ENCODE measurements at places on chromosomes 7 and 10. TPM values are rescaled to one million over a fixed set of nuclear protein-coding genes. Genes with fewer than 3 reads are reported as not detected.

DNA sequence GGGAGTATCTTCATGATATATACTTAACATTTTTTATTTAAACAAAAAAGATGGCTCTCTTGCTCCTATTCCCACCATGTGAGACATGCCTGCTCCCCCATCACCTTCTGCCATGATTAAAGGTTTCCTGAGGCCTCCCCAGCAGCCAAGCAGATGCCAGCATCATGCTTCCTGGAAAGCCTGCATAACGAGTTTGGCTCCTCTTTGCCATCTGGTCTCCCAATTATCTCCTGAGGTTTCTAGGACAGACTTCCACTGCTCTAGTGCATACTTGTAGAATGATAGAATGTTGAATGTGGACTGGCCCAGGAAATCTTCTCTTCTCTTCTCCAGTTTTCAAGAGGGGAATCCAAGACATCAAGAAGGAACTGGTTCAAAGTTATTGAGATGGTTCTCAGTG, 45.9 kb upstream of the ELAPOR2 start:
- DNase-seq = no peak

DNA sequence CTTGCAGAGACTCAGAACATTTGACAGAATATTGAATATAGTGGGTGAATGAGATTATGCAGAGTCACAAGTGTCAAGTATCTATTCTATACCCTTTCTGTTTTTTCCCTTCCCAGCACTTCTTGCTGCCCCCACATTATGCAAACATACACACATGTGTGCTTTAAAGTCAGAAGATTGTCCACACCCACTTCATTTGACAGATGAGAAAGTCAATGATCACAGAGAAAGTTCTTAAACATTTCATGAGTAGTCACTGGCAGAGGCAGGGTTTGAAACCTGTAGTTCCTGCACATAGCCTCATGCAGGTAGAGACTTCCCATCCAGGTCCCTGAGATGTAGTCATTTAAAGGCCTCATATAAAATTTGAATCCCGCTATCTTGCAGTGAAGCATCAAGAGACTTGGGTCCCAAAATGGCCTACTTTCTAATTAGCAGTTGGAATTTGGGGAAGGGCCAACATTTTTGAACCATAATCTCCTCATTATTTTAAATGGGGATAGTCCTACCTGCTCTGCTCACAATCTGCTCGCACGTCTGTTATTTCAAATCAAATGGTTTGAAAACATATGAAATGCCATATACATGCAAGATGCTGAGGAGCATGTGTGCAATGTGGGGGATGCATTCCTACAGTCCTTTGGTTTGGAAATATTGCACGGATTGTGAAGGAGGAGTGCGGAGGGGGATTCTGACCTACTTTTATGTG, 217.8 kb downstream of the STK31 start:
- DNase-seq = no peak

DNA sequence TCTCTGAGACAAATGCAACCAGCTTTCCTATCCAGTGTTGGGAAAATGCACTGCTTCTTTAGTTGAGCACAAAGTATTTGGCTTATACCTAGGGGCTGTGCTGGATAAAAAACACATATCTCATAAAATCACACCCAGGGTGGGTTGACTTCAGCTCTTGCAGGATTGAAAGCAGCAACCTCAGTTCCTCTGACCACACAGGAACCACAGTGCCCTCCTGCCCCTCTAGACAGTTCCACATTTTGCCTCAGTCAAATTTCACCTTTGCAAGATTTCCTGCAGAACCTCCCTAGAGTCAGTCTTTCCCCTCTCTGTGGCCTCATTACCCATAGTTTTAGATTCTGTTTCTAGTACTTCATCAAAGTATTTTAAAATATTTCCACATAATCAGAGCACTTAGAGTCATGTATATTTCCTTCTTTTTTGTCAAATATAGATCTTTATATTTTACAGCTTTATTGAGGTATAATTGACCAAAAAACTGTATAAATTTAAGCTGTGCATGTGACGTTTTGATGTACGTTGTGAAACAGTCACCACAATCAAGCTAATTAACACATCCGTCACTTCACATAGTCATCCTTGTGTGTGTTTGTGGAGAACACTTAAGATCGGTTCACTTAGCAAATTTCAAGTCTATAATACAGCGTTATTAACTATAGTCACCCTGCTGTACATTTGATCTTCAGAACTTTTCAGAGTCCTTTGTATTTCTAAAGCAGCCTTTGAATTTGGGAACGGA, 37.0 kb upstream of the EGR2 start:
- no peak for DNase-seq

GRCh38 chr10:117284716-117285494, 44.0 kb downstream of the SLC18A2 start:
- DNase-seq = no peak

GRCh38 chr7:153034791-153035190, 275.2 kb downstream of the ACTR3B start:
- no peak for DNase-seq

GRCh38 chr10:1126461-1126860, 70.3 kb downstream of the WDR37 start:
- DNase-seq = no peak

- DNase-seq = no peak
Measured at GRCh38 chr10:60186315-60187071, 203.2 kb downstream of the ANK3 start.

DNA sequence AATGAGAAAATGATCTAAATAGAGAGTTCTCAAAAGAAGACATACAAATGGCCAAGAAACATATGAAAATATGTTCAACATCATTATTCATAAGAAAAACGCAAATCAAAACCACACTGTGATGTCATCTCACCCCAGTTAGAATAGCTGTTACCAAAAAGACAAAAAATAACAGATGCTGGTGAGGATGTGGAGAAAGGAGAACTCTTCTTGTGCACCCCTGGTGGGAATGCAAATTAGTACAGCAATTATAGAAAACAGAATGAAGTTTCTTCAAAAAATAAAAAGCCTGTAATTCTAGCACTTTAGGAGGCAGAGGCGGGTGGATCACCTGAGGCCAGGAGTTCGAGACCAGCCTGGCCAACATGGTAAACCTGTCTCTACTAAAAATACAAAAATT, 199.3 kb downstream of the PARD3 start:
- no peak for DNase-seq

DNA sequence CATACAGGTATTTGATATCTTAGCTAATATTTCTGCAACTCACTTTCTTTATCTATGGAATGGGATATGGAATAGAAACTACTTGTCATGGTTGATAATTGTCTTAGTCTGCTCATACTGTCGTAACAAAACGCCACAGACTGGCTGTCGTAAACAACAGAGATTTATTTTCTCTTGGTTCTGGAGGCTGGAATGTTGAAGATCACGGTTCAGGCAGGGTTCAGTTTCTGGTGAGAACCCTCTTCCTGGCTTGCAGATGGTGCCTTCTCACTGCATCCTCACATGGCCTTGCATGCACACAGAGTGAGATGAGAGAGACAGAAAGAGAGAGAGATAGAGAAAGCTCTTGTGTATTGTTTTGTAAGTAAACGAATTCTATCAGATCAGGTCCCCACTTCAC, 332.7 kb upstream of the MAGI2 start:
- DNase-seq = no peak

DNA sequence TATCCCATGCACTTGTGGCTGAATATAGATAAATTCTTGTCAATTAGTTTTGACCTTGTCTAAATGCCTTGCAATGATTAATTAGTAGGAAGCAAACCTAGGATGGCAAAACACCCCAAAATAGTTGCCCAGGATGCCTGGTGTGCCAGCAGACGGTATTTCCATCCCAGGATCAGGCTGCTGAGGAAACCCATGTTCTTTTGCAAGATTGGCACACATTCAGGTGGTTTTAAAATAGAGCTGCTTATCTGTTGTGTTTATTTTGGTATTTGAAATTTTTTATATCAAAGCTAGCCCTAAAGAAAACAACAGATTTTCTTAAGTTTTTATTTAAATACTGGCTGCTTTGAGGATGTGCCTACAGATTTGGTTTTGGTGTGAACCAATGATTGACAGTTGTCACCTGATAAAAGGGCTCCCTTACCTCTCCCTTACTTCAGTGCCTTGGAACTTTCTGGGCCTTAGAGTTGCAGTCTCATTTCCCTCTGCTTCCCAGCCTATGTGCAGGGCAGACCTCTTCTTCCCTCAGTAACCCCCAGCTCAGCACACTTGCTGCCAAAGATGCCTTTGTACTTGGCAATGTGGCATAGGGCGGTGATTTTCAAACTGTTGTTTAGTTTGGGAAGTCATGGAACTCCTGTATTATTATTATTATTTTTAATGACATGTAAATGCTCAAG, 54.0 kb downstream of the CCNY start:
- DNase-seq = no peak

DNA sequence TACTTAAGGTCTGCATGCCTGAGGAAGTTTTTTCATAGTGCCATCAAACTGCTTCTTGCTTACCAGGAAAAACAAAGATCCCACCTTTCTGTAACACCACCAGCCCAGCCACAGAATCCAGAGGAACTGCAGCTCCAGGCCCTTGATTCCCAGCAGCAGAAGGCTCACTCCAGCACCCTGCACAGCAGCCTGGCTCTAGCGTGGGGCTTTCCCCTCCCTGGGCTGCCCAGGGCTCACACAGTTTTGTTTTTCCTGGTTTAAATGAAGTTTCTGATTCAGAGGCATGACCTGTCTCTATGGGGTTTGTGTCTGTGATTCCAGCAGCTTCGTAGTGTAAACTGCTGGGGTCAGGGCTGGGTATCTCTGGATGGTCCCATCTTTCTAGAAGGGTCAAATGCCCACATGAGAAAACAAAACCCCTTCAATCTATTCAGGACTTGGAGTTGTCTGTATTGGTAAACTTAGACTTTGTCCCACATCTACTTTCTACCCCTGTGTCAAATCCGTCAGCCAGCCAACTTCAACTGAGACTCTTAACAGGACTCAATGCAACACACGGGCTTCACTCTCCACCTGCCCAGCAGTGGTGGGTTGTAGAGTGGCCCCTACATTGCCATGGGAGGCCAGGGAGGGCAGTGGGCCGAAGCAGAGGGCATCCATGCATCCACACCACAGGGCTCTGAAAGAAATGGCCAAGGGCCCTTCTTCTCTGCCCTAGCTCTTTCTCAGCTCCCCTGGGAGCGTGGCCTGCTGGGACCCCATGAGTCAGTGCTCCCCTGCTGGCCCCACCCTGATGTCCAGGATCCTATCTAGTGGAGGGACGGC, 73.6 kb downstream of the ATXN7L1 start:
- DNase-seq = no peak

- no peak for DNase-seq
Measured at GRCh38 chr7:22802426-22802825, 20.2 kb downstream of the TOMM7 start.

GRCh38 chr7:9226500-9226899, 793.1 kb downstream of the NXPH1 start:
- DNase-seq = no peak

DNA sequence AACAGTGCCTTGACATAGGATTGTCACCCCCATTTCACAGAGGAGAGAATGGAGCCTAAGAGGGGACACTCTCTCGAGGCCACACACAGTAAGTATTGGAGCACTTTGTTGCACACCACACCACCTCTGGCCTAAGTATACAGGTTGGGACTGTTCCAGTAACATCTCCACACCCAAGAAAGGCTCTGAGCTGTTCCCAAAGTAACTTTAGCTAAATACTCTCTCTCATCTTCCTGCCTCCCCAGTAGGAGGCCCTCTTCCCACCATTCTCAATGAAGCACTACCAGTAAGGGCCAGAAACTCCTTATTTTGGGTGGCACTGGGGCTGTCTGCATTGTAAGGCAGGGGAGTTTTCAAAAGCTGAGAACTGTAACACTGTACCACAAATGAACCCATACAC, 189.5 kb downstream of the ZNF438 start:
- DNase-seq = no peak

GRCh38 chr7:6182993-6183392, 89.4 kb downstream of the CYTH3 start:
- no peak for DNase-seq

- DNase-seq = no peak
Measured at GRCh38 chr7:96310110-96310509, 11.8 kb downstream of the SLC25A13 start.

- DNase-seq = no peak
Measured at GRCh38 chr7:144384071-144384470, 19.4 kb downstream of the NOBOX start.

DNA sequence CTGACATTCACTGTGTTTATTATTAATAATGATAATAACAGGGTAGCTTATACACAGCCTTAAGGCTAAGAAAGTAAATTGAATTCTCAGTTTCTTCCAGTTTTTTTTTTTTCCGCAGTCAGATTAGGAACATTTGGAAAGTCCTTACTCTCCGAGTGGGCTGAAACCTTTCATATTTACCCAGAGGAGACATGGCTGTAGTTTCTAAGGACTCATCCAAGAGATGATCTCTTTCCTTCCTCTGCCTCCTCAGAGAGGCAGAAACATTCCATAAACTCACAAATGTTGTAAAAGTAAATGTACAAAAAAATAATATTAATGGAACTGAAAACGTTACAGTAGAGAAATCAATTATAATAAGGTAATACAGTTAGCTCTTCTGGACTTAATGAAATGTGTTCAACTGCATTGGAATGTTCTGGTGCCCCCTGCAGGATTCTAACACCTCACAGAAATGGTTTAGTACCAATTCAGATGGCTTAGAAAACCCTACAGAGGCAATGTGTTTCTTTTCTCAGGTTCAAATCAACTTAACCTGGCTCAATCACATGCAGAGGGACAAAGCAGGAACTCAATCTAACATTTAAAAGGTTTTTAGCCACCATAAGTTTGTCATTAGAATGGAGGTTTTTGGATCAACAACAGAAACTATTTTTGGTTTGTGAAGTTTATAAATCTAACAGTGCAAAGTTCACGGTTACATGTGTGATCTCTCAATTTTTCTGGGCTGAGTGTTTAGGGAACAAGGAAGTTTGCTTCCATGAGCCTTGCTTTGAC, 71.7 kb downstream of the ICA1 start:
- DNase-seq = peak; percentile 78

DNA sequence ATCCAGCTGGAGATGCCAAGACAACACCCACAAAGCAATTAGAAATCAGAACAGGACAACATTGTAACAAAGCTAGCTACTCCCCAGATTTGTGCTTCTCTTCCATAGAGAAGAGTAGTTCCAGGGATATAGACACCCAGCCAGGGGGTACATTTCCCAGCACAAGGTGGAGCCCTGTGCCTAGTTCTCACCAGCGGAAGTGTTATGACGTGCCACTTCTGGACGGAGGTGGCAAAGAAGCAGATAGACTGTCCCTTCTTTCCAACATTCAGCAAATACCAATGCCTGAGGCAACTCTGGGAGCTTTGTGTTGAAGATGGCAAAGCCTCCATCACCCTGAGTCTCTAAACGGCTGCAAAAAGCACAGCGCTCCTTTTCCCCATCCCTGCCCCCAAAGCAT, 23.4 kb upstream of the GSAP start:
- DNase-seq = peak; percentile 23

GRCh38 chr10:48604991-48605508, at the start of gene ARHGAP22:
ARHGAP22 (minus strand) TSS chr10:48605073; CDS start chr10:48604796, 277 bp downstream.
- peak; percentile 62 for DNase-seq

TMEM196 gene
- not detected for total RNA-seq

SPRN gene
- total RNA-seq = 0.06 TPM

FFAR4 gene
- total RNA-seq = 0.04 TPM

SPACDR gene
- 0.71 TPM for total RNA-seq

BTBD16 gene
- not detected for total RNA-seq

CCDC172 gene
- not detected for total RNA-seq

GALNT17 gene
- total RNA-seq = 23.0 TPM

TFPI2 gene
- 1.5 TPM for total RNA-seq

MSMB gene
- not detected for total RNA-seq

Measured in neural progenitor cell (in vitro differentiated cells).